ENCODE measurements at places on chromosomes 3 and 15.
A peak's percentile ranks its signal among the peaks of the same experiment; 100 is the strongest.

- DNase-seq: no peak
Observed at GRCh38 chr3:9898467-9899241, 4.0 kb upstream of the IL17RE start.

DNA sequence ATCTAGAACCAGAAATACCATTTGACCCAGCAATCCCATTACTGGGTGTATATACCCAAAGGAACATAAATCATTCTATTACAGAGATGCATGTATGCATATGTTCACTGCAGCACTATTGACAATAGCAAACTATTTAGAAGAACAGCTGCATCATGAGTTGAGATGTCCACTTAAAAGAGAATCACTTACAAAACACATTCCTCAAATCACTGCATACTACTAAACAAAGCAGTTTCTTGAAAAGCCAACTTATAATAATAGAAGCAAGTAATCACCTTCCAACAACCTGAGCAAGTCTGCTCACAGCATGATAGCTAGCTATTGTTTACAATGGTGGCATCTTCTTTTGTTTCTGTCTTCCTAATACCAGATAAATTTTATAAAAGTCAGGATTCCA lies 454.7 kb upstream of the ADAMTS9 start:
- DNase-seq: no peak

GRCh38 chr3:171749124-171749523 lies 61.2 kb downstream of the PLD1 start:
- no peak for DNase-seq

DNA sequence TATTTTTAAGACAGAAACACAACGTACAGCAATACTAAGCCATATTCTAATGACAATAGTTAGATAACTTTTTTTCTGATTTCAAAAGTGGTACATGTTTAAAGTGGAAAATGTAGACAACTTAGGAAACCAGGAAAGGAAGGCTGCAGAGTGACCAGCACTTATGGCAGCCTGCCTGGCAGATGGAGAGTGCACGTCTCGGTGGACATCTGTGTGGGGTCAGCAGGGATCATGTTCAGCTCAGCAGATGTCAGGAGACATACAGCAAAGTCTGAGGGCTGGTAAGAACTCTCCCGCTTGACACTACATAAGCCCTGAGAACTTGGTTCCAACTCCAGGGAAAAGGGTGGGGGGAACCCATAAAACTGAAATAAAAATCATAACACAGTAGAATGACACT lies 128.6 kb upstream of the ADPGK start:
- DNase-seq: no peak

DNA sequence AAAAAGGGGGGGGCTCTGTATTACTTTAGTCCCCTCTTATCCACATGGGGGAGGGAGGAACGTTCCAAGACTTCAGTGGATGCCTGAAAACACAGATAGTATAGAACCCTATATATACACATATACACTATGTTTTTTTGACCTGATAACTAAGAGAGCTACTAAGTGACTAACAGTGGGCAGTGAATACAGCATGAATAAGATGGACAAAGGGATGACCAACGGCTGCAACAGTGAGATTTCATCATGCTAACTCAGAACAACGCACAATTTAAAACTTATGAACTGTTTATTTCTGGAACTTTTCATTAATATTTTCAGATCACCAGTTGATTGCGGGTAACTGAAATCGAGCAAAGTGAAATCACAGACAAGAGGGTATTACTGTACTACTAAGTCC lies 7.3 kb downstream of the DCUN1D1 start:
- no peak for DNase-seq

DNA sequence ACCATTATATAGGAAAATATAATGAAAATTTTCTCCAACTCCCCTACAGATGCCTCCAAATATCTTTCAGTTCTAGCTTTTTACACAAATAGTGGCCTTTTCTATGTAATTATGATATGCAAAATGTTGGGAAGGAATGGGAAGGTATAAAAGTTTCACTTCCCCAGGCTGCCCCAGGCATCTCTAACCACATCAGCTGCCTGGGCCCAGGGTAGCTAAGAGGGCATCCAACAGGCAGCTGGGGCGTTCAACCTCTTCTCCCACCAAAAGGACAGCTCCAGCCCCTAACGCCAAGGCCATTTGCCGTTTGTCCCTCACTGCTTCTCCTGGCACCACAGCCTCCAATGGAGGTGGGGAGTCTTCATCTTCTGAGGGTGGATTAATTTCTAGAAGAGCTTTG lies 188.1 kb upstream of the TSC22D2 start:
- DNase-seq: no peak

GRCh38 chr15:100569391-100569790 lies 32.6 kb downstream of the LINS1 start:
- no peak for DNase-seq

- DNase-seq: no peak
Observed at GRCh38 chr3:161253711-161254110, 32.6 kb downstream of the NMD3 start.

DNA sequence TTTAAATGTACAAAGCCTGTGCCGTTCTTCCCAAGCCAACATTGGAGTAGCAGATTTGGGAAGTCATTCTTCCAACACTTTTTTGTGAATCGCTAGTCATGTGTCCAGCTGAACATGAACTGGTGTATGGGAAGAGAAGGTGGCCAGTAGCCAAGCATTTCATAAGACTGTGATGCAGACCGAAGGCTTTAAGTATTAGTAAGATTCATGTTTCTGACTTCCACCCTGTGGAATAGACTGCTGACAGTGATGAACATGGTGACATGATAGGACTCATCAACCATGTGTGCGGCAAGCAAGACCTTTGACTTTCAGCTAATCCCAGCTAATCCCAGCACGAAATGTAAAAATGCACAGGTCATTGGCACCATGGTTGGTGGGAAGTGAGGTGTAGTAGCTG lies 48.3 kb upstream of the THSD4 start:
- no peak for DNase-seq

- no peak for DNase-seq
Observed at GRCh38 chr3:81632659-81633058, 128.8 kb downstream of the GBE1 start.

DNA sequence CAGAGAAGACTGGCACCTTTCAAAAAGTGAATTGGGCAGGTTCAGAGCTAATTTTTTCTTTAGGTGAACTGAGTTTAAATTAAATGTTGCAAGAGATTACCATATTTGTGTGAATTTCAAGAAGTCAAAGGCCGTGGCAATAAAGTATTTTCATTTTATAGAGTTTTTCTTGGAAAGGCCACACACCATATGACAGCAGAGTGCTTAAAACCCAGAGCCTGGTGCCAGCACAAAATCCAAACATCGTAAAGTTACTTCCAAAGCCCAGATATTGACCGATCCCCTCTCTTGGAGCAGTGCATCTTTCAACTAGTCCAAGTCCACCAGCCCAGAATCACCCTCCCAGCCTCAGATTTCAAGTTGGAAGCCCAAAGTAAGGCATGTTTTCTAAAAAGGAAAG lies 164.5 kb downstream of the VGLL4 start:
- DNase-seq: no peak

DNA sequence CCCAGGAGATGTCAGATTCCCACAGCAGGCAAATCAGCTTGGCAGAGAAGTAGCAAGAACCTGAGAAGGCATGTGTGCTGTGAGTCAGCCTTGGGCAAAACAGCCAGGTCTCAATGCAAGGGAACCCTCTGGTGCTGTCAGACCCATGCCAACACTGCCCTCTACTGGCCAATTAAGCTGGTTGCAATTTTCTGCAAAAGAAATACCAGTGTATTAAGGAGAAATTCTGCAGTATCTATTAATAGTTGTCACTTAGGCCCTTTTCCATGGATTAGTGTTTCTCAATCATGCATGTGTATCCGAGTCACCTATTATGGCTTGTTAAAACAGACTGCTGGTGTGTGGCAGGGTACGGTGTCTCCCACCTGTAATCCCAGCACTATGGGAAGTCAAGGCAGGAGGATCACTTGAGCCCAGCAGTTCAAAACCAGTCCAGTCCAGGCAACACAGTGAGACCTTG lies 26.2 kb downstream of the MAP4 start:
- peak; percentile 85 for DNase-seq

GRCh38 chr3:48240000-48240963 lies 622 bp upstream of the ZNF589 start:
- no peak for DNase-seq

GRCh38 chr3:145902166-145902565 lies 258.8 kb downstream of the PLOD2 start:
- no peak for DNase-seq

DNA sequence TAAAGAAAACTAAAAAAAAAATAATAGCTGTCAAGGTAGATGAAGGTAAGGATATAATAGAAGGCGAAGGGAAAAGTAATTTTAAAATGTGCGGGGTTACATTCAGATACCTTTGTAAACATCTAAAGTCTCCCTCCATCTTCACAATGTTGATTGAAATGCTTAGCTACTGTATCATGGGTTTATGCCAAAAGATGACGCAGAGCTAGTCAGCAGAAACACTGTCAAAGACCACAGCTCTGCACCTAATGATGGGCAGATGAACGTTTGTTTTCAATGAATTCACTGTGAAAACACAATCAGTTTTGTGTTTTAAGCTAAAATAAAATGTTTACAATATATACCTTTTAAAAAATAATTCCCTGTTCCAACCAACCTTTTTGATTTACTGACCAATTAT lies 61.2 kb downstream of the RFTN1 start:
- no peak for DNase-seq

GRCh38 chr3:59809016-59809415 lies 759.2 kb upstream of the CFAP20DC start:
- no peak for DNase-seq

DNA sequence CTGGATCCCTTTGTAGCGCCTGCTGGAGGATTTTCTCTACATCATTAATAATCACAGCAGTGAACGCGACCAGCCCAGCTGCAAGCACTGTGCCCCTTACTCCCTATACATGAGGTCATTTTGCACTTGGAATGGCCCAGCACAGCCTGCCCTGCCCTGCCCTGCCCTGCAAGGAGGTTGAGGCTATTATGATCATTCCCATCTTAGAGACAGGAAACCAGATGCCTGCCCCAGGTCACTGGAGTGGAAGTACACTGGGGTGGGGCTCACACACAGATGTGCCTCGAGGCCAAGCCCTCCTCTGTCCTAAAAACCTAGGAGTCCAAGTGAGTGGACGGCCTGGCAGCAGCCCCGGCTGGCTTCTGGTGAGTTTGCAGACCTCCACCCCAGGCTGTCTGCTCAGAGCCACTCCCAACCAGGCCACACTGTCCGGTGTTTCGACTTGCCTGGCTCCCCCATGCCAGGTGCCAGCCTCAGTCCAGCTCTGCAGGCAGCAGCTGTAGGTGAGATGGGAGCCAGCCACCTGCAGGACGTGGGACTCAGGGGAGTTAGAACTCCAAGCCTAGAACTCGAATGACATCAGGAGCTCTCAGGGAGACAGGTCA lies 30.4 kb upstream of the SEC61A1 start:
- DNase-seq: no peak

- DNase-seq: no peak
Observed at GRCh38 chr15:40951764-40952163, 1.5 kb upstream of the CHAC1 start.

DNA sequence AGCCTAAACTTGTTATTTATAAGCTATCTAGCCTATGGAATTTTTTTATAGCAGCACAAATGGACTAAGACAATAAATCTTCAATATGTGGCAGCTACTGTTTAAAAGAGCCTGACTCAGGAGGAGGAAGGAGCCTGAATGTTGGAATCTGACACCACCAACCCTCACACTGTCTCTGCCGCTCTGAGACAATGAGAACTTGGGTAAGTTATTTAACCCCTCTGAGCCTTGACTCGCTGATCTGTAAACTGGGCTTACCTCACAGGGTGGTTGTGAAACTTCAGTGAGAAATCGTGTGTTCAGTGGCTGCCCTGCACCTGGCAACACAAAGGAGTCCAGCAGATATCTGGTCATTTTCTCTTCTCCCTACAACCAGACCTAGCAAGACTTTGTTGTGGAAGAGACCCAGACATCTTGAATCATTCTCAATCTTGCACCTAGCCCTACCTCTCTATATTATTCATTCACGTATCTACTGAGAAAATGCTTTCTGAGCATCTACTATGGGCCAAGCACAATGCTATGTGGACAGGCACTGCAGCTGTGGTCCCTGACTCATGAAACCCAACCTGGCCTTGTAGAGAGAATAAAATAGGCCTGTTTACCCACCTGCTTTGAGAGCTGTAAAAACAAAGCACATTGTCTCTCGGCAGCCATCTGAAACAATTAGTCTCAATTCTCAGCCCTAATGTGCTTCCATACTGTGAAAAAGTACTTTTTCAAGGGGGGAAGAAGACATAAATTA lies 81.9 kb upstream of the SLC25A36 start:
- DNase-seq: no peak

- no peak for DNase-seq
Observed at GRCh38 chr3:36135863-36136262, 244.4 kb upstream of the STAC start.

GRCh38 chr3:101181801-101182200 lies 138.6 kb downstream of the IMPG2 start:
- no peak for DNase-seq
